ENCODE measurements at places on chromosomes 4 and X. TPM values are rescaled to one million over a fixed set of nuclear protein-coding genes. Genes with fewer than 3 reads are reported as not detected.

DNA sequence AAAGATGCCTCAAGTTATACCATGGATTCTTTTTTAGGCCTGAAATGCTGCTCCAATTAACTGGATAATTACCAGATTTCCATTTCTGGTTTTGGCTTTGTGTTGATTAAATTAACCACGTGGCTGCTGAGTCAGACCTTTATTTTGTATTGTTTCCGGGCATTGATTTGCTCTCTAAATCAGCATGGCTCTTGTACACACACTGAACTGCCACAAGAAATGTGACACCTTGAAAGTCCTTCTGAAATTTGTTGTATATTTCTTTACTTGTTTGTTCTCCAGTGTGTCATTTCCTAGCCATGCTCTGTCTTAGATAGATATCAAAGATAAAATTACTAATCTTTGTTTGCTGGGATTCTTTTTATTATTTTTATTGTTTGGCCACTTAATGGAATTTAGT lies 11.7 kb downstream of the MTTP start:
- DNase-seq: no peak

DNA sequence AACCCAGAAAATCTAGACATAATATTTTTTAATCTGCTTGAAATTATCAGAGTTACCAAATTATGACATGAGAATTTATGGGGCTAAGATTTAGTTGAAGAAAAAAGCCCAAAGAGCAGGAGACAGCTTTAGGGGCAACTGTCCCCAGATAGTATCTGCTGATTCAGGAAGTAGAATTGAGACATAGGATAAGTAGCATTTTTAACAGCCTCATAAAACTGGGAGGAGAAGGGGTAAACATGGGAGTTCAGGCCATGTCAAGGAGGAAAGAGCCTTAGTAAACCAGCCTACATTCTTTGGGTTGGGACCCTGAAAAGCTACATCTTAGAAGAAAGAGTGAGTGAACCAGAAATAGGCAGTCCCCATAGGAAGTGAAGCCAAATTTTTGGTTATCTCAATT lies 9.7 kb upstream of the RAB28 start:
- DNase-seq: no peak

- no peak for DNase-seq
Observed at GRCh38 chr4:156201050-156201449, 247.4 kb upstream of the CTSO start.

GRCh38 chr4:94571715-94572114 lies 120.0 kb downstream of the PDLIM5 start:
- no peak for DNase-seq

DNA sequence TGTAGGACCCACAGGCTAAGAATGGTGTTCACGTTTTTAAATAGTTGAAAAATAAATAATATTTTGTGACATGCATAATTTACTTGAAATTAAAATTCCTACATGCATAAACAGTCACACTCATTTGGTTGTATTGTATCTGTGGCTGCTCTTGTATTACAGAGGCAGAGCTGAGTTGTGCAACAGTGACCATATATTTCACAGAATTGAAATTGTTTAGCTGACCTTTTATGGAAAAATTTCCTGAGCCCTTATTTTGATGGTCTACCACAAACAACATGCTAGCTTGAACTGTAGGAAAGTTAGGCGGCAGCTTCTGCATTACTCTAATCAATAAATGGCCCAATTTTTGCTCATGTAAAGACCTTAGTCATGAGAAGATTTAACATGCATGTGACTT lies 633.4 kb upstream of the AADAT start:
- no peak for DNase-seq

- DNase-seq: no peak
Observed at GRCh38 chr4:134798573-134798972, 597.0 kb upstream of the PABPC4L start.

GRCh38 chr4:53371049-53371448 lies 5.2 kb upstream of the SCFD2 start:
- no peak for DNase-seq

- no peak for DNase-seq
Observed at GRCh38 chr4:6916587-6917460, 7.2 kb downstream of the TBC1D14 start.

GRCh38 chr4:44651425-44651824 lies at the start of gene YIPF7:
TSS of gene YIPF7 (minus strand) at chr4:44651625. CDS start at chr4:44650100, 1,525 bp downstream.
- no peak for DNase-seq

DNA sequence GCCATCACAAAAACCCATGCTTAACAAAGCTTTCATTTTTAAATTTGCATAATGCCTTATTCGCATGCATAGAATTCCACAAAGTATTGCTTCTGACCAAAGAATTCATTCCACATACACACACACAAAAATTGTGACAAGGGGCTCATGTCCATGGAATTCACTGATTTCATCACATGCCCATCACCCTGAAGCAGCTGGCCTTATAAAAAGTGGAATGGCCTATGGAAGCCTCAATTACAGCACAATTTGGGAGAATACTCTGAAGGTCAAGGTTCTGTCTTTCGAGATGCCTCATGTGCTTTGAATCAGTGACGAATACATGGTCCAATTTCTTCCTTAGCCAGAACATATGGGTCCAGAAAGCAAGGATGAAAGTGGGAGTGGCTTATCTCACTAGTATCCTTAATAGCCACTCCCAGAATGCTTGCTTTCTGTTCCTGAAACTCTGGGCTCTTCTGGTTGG lies 165.7 kb downstream of the KDR start:
- no peak for DNase-seq

GRCh38 chr4:161002386-161002785 lies 1161.4 kb downstream of the FSTL5 start:
- no peak for DNase-seq

DNA sequence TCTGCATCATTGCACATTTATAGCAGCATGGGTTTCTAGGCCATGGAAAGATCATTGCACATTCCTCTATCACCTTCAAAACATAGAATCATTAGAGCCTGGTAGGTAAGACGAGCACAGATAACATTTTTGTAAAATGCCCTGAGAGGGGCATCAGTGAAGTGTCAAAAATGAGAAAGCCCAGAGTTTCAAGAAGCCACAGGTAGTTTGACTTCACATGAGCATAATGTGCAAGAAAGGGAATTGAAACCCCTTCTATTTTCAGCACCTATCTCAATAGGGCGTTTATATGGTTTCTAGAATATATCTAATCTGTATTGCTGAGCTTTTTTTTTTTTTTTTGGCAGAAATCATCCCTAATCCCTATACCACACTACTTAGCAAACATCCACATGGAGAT lies 2441.7 kb downstream of the ARAP2 start:
- DNase-seq: no peak

DNA sequence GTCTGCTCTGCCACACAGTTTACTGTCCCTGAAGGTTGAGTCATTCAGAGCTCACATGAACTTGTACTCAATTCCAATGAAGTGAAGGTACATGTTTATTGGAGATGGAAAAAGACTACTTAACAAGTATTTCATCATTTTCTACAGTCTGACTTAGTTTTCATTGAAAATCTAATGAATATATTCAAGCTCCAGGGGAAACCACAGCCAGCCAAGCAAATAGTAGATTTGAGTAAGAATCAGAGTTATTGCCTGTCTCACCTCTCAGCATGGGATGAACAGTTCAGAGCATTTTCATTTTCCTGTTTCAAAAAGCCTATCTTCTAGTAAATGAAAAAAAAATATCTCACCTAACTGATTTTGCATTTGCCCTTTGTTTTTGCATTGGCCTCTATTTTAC lies 1249.4 kb upstream of the DIAPH2 start:
- no peak for DNase-seq

GRCh38 chrX:40947276-40947675 lies 138.0 kb upstream of the USP9X start:
- no peak for DNase-seq

GRCh38 chr4:4496592-4497372 lies 45.1 kb downstream of the STX18 start:
- no peak for DNase-seq

The SMPX gene
- total RNA-seq: 40.1 TPM

The CORIN gene
- 11.8 TPM for total RNA-seq

Measured in skin of body (tissue), 3 donors.